ENCODE measurements at places on chromosomes 2 and 18. TPM values are rescaled to one million over a fixed set of nuclear protein-coding genes. Genes with fewer than 3 reads are reported as not detected.
A peak's percentile ranks its signal among the peaks of the same experiment; 100 is the strongest.

DNA sequence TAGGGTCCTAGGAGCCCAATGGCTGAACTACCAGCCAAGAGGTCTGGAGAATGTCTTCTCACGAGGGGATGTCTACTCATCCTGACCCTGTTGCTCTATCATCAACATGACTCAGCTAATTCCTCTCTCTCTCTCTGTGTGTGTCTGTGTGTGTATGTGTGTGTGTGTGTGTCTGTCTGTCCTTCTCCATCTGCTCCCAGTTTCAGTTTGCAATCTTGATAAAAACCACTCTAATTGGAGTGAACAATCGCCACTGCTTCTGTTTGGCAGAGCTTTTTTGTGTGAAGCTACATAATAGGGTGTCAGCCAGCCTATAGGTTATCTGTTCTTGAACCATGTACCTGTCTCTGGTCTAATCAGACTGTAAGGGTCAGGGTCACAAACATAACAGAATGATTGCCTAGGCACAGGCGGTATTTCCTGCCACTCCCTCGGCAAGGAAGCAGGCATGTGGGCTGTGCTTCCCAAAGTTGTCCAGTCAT is 219.8 kb downstream of the SH3BP4 start:
- no peaks in the 10 kb centered on the region for H3K27me3 ChIP-seq
- H3K4me3 ChIP-seq: no peak overlapping the region
- no peak overlapping the region for H3K27ac ChIP-seq
- peaks cover 13% of the 10 kb centered on the region for H3K4me1 ChIP-seq
- DNase-seq: peak; percentile 31

- no peak for DNase-seq
- no peak overlapping the region for H3K4me3 ChIP-seq
- no peaks in the 10 kb centered on the region for H3K27me3 ChIP-seq
- H3K36me3 ChIP-seq: no peaks in the 10 kb centered on the region
Observed at GRCh38 chr18:47893047-47893446, 37.4 kb downstream of the SMAD2 start.

GRCh38 chr2:223001797-223002175 is 50.2 kb upstream of the KCNE4 start:
- no peak overlapping the region for H3K4me3 ChIP-seq
- H3K27me3 ChIP-seq: no peaks in the 10 kb centered on the region
- no peaks in the 10 kb centered on the region for H3K36me3 ChIP-seq
- H3K4me1 ChIP-seq: no peaks in the 10 kb centered on the region
- H3K27ac ChIP-seq: no peak overlapping the region

DNA sequence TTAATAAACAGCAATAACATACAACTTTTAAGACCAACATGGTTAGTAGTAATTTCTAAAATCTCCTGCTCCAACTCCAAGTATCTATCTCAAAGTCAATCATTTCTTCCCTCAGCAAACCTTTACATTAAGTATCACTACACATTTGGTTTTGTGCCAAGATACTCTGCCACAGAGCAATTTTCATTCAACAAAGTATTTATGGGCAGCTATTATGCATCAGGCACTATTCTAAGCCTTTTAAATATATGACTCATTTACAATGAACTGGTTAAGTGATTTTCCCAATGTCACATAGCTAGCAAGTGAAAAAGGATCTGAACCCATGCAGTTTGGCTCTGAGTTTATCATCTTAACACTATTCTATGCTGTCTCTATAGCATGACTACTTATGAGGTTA is 264.3 kb downstream of the NOL4 start:
- peak; percentile 4 for DNase-seq
- H3K4me3 ChIP-seq: no peak overlapping the region
- H3K4me1 ChIP-seq: no peaks in the 10 kb centered on the region
- H3K36me3 ChIP-seq: no peaks in the 10 kb centered on the region
- H3K27me3 ChIP-seq: no peaks in the 10 kb centered on the region
- H3K27ac ChIP-seq: no peak overlapping the region

GRCh38 chr2:154537843-154538450 is 160.5 kb upstream of the KCNJ3 start:
- no peak for DNase-seq
- no peaks in the 10 kb centered on the region for H3K4me1 ChIP-seq
- no peak overlapping the region for H3K4me3 ChIP-seq
- no peaks in the 10 kb centered on the region for H3K36me3 ChIP-seq
- H3K27ac ChIP-seq: no peak overlapping the region
- no peaks in the 10 kb centered on the region for H3K27me3 ChIP-seq

DNA sequence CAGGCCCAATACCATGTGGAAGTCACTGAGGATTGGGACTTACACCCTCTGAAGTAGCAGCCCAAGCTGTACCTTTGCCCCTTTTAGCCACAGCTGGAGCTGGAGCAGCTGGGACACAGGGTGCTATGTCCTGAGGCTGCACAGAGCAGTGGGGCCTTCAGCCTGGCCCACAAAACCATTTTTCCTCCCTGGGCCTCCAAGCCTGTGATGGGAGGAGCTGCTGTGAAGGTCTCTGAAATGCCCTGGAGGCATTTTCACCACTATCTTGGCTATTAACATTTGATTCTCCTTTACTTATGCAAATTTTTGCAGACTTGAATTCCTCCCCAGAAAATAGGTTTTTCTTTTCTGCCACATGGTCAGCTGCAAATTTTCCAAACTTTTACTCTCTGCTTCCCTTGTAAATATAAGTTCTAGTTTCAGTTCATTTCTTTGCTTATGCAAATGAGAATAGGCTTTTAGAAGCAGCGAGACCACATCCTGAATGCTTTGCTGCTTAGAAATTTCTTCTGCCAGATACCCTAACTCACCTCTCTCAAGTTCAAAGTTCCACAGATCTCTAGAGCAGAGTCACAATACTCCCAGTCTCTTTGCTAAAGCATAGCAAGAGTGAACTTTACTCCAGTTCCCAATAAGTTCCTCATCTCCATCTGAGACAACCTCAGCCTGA is 213.8 kb upstream of the MGAT5 start:
- H3K27ac ChIP-seq: no peak overlapping the region
- no peaks in the 10 kb centered on the region for H3K4me1 ChIP-seq
- H3K27me3 ChIP-seq: no peaks in the 10 kb centered on the region
- no peak for DNase-seq

DNA sequence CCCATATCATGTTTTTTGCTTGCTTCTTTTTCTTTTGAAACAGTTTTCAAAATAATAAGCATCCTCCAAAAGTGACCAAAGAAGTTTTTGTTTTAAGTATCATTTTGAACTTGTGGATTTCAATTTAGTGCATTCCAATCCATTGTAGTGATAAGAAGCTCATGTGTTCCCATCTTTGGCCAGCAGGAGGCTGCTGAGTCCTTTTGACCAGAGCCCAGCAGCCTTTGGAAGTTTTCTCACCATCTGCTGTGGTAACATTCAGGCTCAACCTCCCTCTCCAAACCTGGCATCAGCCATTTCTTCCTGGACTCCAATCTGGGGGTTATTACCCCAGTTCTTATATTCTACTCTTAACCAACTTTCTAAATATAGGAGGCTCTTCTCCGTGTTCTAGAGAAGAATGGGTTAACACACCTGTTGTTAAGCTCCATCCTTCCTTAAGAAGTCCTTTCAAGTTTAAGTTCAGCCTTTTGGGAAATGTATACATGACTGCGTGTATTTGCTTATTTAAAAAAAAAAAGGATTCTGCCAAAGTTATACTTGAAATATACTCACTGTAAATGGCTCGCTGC is 39.0 kb upstream of the MAL start:
- H3K4me3 ChIP-seq: no peak overlapping the region
- no peaks in the 10 kb centered on the region for H3K36me3 ChIP-seq
- H3K4me1 ChIP-seq: no peaks in the 10 kb centered on the region
- no peaks in the 10 kb centered on the region for H3K27me3 ChIP-seq
- no peak overlapping the region for H3K27ac ChIP-seq

GRCh38 chr2:19022334-19022733 is 336.1 kb downstream of the OSR1 start:
- no peaks in the 10 kb centered on the region for H3K27me3 ChIP-seq
- H3K27ac ChIP-seq: no peak overlapping the region
- peaks cover 18% of the 10 kb centered on the region for H3K4me1 ChIP-seq
- no peak for DNase-seq
- H3K36me3 ChIP-seq: no peaks in the 10 kb centered on the region
- no peak overlapping the region for H3K4me3 ChIP-seq

DNA sequence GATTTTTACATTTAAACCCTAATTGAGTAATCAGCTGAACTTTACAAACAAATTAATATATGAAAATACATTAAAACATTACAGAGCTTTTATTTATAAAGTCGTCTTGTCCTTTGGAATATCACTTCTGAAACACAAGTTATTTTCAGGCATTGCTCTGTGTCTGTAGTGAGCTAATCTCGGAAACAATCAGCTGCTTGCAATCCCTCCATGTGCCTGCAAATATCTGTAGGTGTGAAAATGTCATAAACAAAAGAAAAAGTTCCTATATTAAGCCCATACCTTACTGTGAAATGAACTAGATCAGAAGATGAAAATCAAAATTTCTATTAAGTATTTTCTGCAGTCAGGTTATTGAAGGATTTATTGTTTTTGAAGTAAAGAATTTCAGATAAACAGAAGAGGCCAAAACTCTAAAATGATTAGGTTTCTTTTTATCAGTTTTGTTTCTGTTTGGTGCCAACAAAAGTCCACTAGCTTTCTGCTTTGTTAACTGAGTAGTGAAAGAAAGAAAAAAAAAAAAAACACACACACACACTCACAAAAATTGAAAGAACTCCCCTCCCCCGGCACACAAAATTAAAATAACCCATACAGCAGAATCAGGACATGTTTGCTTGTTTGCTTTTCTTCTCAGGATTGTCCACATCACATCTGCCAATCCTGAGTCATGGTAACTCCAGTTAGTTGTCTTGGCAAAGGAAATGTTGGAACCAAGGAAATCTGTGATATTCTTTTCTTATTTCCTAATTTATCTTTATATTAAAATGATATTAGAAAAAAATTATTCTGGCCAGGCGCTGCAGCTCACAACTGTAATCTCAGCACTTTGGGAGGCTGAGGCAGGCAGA is 627.0 kb upstream of the SLC39A10 start:
- H3K27ac ChIP-seq: no peak overlapping the region
- H3K4me1 ChIP-seq: no peaks in the 10 kb centered on the region
- no peak for DNase-seq
- no peaks in the 10 kb centered on the region for H3K27me3 ChIP-seq
- H3K36me3 ChIP-seq: no peaks in the 10 kb centered on the region
- no peak overlapping the region for H3K4me3 ChIP-seq

DNA sequence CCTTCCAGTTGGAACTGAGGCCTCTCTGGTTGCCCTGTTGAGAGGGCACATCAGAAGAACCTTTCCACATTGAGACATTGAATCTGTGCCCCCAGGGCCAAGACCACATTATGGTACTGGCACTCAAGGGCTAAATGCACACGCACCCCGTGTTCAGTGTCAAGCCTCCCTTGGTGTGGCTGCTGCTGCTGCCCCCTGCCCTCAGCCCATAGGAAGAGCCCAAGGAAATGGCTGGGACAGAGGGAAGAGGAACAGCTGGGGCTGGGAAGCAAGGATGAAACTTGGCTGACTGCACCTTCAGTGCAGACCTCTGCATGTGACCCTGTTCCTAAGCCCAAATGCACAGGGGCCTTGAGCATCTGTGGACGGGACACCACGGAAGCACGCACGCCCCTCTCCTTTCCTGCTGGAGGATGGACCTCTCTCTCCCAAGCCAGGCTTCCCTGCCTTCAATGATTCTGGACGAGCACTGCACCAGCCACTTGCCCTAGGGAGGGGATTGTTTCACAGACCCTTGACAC is 40.2 kb downstream of the NIFK start:
- H3K4me3 ChIP-seq: no peak overlapping the region
- no peaks in the 10 kb centered on the region for H3K27me3 ChIP-seq
- no peak for DNase-seq
- H3K4me1 ChIP-seq: no peaks in the 10 kb centered on the region
- H3K27ac ChIP-seq: no peak overlapping the region
- no peaks in the 10 kb centered on the region for H3K36me3 ChIP-seq

DNA sequence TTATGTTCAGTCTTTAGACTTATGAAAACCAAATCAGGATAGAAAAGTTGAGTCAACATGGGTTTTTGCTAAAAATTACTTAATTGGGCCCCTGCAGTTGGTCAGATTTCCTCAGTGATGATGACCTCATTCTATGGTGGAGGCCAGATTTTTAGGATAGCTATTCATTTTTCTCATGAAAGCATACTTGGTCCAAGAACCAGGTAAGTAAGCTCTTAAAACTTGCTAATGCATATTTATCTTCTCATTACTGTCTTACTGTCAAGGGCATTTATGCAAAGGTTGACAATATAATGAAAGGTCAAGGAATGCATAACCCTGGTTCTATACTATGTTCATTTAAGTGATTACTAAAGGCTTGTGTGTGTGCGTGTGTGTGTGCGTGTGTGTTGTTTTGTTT is 650.6 kb downstream of the SATB2 start:
- H3K4me3 ChIP-seq: no peak overlapping the region
- no peaks in the 10 kb centered on the region for H3K27me3 ChIP-seq
- no peaks in the 10 kb centered on the region for H3K4me1 ChIP-seq

GRCh38 chr2:240024766-240025165 is 376 bp downstream of the NDUFA10 start:
- no peaks in the 10 kb centered on the region for H3K27me3 ChIP-seq
- peak; percentile 50 for DNase-seq
- peak overlapping the region; percentile 90 for H3K4me3 ChIP-seq
- H3K4me1 ChIP-seq: peaks cover 13% of the 10 kb centered on the region

DNA sequence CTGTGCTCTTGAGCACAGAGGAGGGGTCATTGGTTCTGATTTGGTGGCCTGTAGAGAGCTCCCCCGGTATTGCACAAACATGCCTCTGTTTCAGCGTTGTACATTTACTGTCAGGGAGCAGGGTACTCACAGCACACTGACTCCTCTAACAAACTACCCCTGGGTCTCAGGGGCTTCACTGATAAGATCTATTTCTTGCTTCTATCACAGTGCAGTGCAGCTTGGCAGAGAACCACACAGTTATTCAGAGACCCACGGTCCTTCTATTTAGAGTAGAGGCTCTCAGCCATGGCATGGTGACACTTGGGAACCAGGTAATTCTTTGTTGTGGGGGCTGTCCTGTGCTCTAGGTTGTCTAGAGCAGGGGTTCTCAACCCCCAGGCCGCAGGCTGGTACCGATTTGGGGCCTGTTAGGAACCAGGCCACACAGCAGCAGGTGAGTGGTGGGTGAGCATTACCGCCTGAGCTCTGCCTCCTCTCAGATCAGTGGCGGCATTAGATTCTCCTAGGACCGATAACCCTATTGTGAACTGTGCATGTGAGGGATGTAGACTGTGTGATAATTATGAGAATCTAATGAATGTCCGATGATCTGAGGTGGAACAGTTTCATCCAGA is 133.4 kb upstream of the MYCN start:
- no peaks in the 10 kb centered on the region for H3K36me3 ChIP-seq
- peaks cover 7% of the 10 kb centered on the region for H3K4me1 ChIP-seq

The SP140 gene
- 0.51 TPM for polyA plus RNA-seq

The DSC2 gene
- polyA plus RNA-seq: 24.3 TPM

The ASAP2 gene
- polyA plus RNA-seq: 15.4 TPM

The SANBR gene
- 4.1 TPM for polyA plus RNA-seq

The CROCC2 gene
- polyA plus RNA-seq: 0.04 TPM

The ACMSD gene
- 3.6 TPM for polyA plus RNA-seq

The ITGA4 gene
- 1.9 TPM for polyA plus RNA-seq

The NR4A2 gene
- polyA plus RNA-seq: 5.8 TPM
